ENCODE measurements at places on chromosomes 6 and 20.

- DNase-seq = no peak
These were observed 244.1 kb upstream of the TBX18 start for GRCh38 chr6:85008296-85009009.

- no peak for DNase-seq
These were observed 1272.1 kb upstream of the ADGRB3 start for GRCh38 chr6:67362976-67363375.

DNA sequence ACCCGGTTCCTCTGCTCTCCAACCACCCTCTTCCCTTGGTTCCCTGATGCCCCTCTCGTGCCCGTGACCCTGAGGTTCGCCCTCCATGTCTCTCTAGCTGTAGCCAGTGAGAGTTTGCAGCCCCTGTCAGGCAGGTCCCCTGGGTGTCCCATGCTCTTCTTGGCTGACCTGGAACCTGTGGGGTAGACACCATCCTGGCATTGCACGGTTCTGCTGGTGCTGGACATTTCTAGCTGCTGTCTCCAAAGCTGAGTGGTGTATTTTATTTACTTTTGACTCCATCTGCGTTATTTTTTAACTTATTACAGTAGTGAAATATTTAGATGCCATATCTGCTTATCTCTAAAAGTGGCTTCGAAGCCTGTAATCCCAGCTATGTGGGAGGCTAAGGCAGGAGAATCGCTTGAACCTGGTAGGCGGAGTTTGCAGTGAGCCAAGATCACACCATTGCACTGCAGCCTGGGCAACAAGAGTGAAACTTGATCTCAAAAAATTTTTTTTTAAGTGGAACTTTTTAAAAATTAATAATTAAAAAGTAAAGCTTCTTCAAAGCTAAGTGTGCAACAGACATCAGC is 12.5 kb downstream of the ENTPD6 start:
- DNase-seq = no peak

DNA sequence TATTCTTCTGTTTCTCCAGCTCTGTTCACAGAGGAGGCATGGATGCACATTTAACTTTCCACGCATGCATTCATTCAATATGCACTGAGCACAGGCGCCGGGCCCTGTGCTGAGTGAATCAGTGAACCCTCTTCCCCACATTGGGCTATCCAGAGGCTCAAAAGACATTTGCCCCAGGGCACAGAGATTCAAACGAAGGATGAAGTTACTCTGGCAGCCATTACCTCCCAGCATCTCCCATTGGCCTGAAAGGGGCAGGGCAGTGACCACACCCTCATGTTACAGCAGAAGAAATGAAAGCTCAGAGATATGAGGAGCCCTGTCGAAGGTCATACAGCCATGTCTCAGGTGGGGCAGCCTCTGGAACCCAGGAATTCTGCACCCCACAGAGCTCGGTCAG is 26.7 kb upstream of the NOL4L start:
- DNase-seq = no peak

DNA sequence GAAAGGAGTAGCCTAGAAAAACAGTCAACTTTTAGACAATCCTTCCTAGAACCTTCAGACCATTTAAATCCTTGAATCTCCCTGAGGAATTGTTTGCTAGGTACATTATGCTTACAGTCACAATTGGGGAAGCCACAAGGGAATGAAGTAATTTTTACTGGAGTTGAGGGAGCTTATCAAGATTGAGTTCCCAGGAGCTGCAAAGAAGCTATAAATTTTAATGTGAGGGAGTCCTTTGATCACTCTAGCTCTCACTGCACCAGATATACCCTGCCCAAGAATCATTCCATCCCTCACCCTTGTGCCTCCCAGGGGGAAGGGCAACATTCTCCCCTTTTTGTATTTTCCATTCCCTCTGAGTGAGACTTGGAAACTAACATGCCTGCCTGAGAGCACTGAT is 12.3 kb upstream of the ZNF165 start:
- no peak for DNase-seq

DNA sequence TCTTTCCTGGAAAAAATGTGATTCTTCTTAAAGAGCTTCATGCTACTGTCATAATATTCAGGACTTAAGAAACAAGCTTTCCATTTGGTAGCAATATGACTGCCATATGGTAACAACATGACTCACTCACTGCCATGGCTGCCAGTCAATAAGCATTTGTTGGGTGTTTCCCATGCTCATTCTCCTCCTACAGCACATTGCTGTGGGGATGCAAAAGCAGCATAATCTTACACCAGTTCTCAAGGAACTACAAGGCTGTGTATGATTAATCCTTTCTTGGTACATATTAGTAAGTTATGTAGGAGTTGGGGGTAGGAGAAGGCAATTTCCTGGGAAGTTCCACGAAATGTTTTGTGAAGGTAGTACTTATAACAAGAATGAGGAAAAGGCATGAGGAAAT is 76.7 kb downstream of the CEP162 start:
- no peak for DNase-seq

DNA sequence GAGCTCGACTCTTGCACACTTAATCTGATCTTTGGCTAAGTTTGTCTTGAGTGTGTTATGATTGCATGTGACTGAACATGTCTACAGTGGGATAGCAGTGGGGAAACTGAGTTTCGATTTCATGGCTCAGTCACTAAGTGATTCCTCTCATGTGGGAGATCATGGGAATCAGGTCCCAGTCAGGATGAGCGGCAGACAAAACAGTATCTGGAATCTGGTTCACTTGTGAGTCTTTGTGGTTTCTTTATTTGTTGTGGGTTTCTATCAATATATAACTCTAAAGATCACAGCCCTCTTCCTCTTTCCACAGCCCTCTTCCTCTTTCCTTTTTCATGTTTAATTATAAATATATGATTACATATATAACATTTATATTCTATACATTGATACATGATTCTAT is 4.0 kb downstream of the RPP21 start:
- DNase-seq = no peak

- DNase-seq = no peak
These were observed 234.7 kb upstream of the FKBP1C start for GRCh38 chr6:62976566-62976965.

DNA sequence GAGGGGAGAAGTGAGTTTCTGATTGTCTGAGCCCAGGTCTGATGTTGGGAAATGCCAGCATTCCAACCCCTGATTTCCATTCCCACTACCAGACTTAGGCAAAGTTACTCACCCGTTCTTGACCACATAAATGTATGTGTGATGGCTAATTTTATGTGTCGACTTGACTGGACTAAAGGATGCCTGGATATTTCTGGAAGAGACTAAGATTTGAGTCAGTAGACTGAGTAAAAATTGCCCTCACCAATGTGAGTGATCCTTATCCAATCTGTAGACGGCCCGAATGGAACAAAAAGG is 95.8 kb upstream of the TAB2 start:
- no peak for DNase-seq

DNA sequence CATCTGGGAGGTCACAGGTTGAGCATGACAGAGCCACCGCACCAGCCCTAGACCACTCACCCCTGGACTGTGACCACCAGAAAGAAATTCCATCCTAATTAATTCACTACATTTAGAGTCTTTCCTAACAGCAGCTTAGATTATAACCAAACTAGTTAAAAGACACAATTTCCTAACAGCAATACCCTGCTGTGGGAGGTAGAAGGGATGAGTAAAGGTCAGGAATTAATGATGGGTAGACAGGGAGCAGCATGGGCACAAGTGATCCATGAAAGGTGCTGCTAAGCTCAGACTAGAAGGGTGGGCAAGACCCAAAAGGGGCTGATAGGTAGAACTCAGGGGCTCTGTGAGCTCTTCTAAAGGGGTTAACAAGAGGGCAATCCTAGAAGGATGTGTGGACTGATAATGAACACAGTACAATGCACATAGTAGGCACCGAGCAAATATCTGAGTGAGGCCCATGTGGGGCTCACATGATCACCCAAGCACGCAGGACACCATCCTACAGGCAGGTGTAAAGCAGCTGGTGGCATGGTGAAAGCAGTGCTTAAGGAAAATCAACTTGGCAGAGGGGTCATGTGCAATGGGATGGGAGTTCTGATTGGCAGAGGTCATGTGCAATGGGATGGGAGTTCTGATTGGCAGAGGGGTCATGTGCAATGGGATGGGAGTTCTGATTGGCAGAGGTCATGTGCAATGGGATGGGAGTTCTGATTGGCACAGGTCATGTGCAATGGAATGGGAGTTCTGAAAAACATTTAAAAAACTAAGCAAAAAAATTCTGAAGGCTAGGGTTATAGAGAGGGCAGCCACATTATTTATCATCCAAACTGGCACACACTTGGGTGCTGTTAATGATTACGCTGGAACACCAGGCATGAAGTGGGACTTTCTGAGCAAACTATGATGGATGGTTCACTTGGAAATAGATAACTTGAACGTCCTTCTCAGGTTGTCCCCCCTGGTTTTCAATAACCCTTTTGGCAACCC is 188.2 kb upstream of the FOXQ1 start:
- no peak for DNase-seq

GRCh38 chr20:36243726-36244125 is 7.4 kb downstream of the AAR2 start:
- no peak for DNase-seq

DNA sequence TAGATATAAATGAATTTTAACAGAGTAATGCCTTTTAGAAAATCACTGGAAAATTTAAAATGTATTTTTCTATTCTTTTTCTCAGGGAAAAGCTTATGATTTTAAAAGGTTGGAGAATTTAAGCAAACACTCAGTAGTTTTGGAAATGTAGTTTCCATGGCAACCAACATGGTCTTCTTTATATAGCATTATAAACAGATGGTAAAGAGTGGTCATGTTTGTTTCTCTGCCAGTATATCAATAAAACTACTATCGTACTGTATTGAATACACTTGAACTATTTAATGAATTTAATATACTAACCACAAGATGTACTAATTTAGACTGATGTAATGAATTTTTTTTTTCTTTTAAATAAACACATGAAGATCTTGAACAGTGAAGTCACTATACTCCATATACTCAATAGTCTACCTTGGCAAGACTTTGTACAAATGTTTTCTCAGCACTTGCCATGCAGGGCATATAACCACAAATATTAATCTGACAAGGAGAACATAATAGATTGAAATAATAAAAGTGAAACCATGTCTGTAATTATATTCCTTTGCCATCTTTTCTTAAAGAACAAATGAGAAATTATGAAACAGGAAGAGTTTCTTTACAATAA is 105.5 kb downstream of the PDSS2 start:
- no peak for DNase-seq

- no peak for DNase-seq
These were observed 3.3 kb downstream of the PSMB9 start for GRCh38 chr6:32857156-32857891.

DNA sequence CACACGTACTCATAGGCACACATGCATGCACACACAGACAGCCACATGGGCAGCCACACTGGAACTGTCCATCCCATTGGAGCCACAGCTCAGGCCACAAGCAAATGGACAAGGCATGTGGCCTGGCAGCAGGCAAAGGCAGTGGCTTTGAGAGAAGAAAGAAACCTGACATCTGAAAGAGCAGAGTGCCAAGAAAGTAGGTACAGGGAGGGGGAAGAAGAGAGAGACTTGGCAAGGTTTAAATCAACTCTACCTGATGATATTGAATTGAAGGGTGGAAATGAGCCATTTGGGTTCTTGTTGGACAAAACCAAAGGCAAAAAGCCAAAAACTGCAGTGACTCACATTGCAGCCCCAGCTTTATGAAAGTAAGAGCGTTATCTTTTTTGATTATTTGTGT is 142.7 kb downstream of the PCSK2 start:
- DNase-seq = no peak

GRCh38 chr6:29319931-29320330 is 18.4 kb downstream of the OR14J1 start:
- no peak for DNase-seq

DNA sequence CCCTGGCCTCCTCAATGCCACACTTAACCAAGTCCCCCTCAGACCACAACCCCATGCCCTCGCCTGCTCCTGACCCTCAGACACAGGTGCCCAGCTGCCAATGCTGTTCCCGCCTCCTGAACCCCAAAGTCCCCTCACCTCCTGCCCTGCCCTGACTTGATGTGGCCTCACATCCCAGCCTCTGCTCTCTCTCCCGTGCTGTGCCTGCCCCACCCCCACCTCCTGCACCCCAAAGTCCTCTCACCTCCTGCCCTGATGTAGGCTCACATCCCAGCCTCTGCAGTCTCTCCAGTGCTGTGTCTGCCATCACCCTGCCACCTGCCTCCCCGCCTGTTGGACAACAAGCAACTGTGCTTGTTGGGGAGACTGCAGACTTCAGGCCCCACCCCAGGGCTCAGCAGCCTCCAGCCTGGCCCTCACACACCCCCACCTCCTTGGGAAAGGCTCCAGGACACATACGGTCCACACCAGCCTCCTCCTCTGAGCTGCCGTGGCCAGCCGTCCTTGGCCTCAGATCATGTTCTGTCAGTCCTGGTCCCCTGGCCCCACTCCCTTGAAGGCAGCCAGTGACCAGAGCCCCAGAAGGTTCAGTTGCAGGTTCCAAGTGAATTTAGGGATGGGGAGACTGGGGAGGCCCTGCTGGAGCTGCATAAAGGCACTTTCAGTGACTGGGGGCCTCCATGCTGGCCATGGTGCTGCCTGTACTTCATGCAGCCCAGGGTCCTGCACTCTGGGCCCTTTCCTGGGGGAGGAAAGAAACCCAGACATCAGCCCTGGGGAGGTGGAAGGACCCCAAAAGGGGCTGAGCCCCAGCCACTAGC is 28.4 kb downstream of the YTHDF1 start:
- no peak for DNase-seq

DNA sequence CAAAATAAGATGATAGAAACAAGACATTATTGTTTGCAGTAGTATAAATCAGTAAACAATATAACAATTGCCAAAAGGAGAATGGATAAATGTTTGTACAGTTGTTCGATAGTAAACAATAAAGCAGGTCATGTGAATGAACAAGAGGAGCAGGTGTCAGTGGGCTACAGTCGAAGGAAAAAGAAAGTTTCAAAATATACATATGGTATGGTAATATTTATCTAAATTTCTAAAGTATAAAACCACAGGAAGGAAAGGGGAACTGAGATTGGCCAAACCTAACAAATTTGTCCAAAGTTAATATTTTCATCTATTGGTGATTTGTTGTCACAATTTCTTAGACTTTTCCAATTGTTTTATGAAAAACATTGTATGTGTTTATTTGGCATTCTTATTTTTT is 110.9 kb downstream of the SH3BGRL2 start:
- no peak for DNase-seq

DNA sequence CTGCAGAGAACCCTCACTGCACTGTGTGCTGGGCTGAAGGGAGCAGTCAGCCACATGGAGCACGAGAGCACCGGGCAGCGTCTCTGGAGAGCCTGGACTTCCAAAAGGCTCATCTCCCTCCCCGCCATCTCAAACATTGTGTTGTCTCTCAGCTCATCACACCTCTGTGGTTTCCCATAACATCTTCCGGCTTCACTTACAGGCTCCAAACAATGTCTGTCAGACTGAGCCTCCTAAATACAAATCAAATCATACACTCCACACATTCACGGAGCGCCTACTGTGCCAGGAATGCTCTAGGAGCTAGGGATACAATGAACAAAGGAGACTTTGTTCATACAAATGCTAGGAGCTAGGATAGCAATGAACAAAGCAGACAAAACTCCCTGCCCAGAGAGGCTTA is 398.0 kb downstream of the RNGTT start:
- no peak for DNase-seq

- DNase-seq = no peak
These were observed 84.0 kb downstream of the HFE start for GRCh38 chr6:26170951-26171841.
